ENCODE measurements at places on chromosomes 7 and 10.

DNA sequence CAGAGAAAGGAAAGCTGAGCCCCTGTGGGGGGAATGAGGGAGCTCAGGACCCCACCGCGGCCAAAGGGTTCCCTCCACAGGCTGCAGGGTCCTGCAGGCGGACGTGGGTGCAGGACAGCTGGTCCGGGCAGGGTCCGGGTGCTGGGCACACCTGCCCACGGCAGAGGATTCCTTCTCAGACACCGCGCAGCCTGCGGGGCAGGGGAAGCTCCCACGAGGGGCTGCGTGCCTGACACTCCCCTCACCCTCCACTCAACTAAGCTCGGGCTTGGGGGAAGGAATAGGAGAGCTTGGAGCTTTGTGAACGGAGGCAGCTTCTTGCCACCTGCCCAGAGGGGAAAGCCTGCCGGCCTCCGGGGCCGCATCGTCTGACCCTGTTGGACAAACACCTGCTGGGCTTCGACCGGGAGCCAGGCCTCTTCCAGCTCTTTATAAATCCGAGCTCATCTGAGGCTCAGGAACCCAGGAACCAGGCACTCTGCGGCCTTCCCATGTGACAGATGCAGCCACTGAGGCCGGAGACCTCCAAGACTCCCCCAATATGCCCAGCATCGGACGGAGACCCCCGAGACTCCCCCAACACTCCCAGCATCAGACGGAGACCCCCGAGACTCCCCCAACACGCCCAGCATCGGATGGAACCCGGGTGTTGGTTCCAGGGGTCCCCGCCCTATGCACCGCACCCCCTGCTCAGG lies 97.3 kb downstream of the PDGFA start:
- DNase-seq: no peak

GRCh38 chr7:4645246-4645645 lies 36.8 kb upstream of the FOXK1 start:
- no peak for DNase-seq

GRCh38 chr10:58023341-58024073 lies 244.2 kb downstream of the IPMK start:
- no peak for DNase-seq

- DNase-seq: no peak
Measured at GRCh38 chr7:17545348-17545747, 246.9 kb downstream of the AHR start.

GRCh38 chr10:27794157-27794556 lies 48.5 kb upstream of the MKX start:
- no peak for DNase-seq
